ENCODE measurements at places on chromosomes 2 and 18.
A peak's percentile ranks its signal among the peaks of the same experiment; 100 is the strongest.

GRCh38 chr2:161434118-161434517 is 18.0 kb downstream of the TBR1 start:
- no peak for DNase-seq

DNA sequence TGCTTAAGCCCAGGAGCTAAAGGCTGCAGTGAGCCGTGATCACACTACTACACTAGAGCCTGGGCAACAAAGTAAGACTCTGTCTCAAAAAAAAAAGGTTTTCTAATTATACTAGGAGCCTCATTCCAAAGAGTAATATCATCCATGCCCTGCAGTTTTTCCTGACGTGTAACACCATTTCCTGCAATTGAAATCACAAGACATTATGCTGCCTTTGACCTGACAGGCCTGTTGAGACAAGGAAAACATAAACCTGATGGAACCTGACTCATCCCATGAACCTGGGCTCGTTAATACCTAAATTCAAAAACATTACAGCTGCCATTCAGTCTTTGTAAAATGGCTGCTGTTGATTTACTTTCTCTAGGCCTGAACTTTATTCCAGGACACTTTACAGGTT is 58.7 kb upstream of the PEX13 start:
- peak; percentile 74 for DNase-seq

- no peak for DNase-seq
These were observed 679 bp downstream of the PTMA start for GRCh38 chr2:231708773-231709635.

DNA sequence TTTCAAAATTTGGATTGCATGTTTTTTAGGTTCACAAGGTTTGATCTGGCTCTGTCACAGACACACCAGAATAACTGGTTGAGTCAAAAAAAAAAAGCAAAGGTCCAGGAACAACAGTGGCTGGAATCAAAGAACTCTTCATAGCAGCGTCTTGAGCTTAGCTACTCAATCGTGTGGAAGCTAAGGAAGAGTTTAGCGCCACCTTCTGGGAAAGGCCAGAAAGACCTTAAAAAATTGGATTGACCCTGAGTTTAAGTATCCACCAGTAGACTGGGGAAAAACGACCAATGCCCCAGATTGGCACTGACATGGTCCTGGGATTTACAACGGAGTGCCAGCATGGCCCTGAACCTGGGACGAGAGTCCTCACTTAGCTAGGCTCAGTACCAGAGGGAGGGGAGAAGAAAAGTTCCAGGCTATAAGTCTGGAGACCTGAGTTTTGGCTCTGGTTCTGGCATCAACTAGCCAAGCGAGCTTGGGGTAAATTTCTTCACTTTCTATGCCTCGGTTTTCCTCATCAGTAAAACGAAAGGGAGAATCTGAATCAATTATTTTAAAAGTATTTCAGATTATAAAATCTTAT is 71.1 kb upstream of the TFCP2L1 start:
- DNase-seq, result peak; percentile 63

DNA sequence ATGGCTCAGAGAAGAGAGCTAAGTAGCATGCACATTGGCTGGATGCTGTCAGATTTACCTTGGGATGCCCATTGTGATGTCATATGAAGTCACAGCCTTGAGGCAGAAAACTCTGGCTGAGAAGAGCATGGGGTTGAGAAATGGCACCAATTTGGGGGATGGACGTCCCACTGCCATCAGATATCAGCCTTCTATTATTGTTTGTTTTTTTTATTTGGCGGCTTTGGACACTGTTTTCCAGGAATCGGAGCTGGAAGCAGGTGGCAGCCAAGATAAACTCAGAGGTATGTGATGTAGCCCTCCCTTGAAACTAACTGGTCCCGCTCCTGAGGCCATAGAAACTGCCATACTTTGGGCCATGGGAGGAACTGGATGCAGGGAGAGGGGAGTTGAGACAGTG is 40.6 kb downstream of the GCKR start:
- no peak for DNase-seq

Data from large intestine (tissue), 12 donors.